Vagina (tissue), 2 donors: ENCODE measurements at places on chromosomes 13 and 19.

DNA sequence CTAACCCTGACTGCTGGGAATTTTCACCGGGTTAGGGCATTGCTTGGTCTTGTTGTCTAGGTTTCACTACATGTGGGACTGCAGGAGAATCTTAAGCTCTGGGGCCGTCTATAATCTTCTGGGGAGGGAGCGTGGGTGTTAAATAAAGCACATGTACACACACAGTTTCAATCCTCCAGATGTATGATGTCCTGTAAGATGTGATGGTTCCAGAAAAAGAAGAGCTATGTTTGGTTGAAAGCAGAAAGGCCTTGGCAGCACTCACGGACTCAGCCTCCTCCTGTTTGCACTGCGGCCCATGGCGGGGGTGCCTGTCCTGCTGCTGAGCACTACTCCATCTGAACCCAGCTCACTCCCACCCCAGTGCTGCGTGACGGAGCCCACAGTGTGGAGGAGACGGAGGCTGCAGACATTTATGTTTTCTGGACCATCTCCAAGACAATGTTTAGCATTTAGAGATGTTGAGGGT lies 343.5 kb downstream of the TEX29 start:
- DNase-seq, result no peak

- no peak for DNase-seq
Measured at GRCh38 chr13:94917824-94918223, 205.5 kb upstream of the SOX21 start.

GRCh38 chr13:95698047-95698749 lies 21.3 kb downstream of the DNAJC3 start:
- no peak for DNase-seq

GRCh38 chr19:55339889-55340783 lies 460 bp downstream of the KMT5C start:
- no peak for DNase-seq

GRCh38 chr19:48842789-48843162 lies 6.5 kb upstream of the HSD17B14 start:
- no peak for DNase-seq

GRCh38 chr19:38030686-38031422 lies 123.8 kb downstream of the SIPA1L3 start:
- no peak for DNase-seq

DNA sequence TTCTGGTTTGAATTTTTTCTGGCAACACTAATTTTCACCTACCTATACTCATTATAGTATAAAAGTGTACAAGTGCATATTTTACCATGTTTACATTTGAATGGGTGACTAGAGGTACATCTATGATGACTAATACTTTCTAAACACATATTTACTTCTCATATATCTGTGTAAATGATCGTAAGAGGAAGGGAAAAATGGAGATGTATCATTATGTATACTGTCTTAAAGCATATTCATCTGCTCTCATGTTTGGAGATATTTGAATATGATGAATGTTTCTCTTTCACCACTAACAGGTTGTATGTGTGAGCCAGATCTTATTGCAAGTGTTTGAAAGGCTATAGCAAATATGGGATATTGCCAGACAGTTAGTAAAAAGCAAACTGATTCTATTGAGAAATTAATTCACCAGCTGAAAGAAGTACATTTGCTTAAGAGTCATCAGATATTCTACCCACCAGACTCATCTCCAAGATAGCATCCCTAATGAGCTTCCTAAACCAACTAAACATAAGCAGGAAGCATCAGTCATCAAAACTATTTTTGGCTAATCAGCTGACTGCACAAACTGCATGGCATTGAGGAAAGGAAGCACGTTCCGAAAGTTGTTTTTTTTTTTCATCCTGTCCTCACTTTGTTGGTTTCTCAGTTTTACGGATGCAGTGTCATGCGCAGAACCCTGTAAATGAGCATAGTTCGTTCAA lies 738.2 kb downstream of the GPC5 start:
- no peak for DNase-seq

DNA sequence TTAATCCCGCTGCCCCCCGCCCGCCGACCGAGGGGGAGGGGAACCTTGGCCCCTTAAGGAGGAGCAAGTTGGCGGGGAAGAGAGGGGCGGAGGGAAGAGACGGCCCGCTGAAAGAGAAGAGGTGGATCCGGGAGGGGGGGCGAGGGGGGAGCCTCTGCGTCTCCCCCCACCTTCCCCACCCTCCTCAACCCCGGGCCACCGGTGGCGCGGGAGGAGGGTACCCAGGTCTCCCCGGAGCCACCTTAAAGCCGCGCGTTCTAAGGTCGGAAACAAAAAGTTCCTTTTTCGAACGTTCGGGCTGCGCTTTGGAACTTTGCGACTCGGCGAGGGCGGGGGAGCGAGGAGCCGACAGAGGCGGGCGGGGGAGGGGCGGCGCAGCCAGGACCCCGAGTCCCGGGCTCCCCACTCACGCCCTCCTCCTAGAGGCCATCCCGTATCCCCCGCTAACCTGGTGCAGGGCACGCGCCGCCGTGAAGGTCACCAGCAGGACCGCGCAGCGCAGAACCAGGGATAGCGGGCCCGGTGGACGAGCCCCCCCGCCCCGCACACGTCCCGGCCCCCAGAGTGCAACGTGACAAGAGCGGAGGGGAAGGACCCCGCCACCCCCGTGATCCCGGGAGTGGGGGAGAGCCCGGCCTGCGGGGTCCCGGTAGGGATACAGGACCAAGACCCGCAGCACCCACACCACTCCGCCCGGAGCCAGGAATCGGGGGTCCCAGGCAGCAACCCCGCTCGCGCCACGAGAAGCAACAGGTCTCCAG lies 659 bp downstream of the ERF start:
- DNase-seq, result no peak

- no peak for DNase-seq
Measured at GRCh38 chr13:78022164-78022877, 103.7 kb upstream of the EDNRB start.

- DNase-seq, result no peak
Measured at GRCh38 chr13:41905600-41906254, 55.2 kb downstream of the VWA8 start.

DNA sequence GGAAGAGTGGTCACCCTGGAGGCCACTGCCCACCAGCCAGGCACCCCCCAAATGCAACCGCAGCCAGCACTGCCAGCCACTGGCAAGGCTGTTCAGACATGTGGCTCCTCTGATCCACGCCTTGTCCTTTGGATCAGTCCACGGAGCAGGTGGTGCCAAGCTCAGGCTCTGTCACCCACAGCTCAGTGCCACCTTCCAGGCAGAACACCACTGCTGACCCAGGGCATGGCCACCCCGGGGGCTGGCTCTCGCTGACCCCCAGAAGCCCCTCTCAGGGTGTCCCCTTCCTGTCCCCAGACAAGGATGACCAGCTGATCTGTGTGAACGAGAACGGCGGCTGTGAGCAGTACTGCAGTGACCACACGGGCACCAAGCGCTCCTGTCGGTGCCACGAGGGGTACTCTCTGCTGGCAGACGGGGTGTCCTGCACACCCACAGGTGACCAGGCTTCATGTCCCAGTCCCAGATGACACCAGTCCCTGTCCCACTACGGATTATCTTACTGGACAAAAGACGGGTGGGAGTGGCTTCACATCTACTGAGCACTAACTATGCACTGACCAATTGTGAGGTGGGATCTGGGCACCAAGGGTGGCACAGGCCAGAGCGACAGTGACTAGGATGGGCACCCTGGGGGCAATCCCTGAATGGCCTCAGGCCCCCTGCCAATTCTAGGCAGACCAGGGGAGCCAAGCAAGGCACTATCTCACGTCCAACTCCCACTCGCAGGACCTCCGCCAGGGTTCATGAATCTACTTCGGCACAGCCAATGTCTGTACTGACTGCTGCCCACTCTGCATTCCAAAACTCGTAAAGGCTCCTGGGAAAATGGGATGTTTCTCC lies 7.0 kb upstream of the F10 start:
- no peak for DNase-seq

- no peak for DNase-seq
Measured at GRCh38 chr13:84121456-84121855, 239.2 kb upstream of the SLITRK1 start.
